Activated CD4-positive, CD25-positive, alpha-beta regulatory T cell (primary cell): ENCODE measurements at places on chromosomes 2 and 18.

GRCh38 chr2:49616800-49617199 lies 462.5 kb upstream of the FSHR start:
- DNase-seq: no peak

DNA sequence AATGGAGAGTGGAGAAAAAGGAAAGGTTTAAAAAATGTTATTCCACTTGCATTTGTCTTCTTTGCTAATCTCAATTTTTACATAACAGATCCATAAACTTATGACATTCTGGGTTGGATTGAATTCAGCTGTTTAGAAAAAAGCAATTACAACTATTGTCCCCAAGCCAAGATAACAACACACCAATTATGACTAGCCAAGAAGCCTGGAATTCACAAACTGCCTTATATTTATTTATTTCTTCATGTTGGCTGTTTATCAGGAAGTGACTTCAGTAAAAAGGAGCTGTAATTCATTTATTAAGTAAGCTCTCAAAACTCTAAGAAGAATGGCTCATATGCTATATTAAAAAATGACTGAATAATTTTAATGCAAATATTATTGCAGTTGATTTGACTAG lies 137.4 kb downstream of the CALCRL start:
- DNase-seq: no peak

DNA sequence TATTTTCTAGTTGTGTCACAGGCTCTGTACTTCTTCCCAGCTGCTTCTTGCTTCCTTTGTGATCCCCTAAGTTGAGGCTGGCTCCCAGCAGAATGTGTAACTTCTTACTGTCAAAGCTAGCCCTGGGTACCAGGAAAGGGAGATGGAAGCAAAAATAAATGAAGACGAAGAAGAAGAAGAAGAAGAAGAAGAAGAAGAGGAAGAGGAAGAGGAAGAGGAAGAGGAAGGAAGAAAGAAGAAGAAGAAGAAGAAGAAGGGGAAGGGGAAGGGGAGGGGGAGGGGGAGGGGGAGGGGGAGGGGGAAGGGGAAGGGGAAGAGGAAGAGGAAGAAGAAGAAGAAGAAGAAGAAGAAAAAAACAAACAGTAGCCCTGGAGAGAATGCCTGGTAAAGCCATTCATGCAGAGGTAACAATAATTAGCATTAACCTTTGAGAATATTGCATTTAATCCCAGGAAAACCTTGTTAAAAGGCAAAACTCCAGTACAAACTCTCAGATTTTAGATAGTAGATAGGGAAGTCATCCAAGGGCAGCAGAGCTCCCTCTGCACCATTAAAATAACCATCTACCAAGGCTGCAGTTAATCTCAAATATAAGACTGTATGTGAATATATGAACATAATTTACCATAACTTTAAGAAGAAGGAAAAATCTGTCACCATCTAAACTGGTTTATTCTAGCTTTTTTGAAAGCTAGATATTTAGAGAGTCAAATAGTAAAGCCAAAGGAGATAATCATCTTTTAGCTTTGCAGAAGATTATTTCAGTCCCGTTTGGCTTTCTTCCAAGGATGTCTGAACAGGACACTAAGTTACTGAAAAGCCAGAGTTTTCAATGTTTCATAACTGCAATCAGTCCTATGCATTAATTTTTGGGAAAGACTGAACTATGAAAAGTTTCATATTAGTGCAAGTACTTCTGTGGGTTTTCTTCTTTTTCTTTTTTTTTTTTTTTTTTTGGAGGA lies 44.3 kb upstream of the FBXO11 start:
- DNase-seq: no peak

DNA sequence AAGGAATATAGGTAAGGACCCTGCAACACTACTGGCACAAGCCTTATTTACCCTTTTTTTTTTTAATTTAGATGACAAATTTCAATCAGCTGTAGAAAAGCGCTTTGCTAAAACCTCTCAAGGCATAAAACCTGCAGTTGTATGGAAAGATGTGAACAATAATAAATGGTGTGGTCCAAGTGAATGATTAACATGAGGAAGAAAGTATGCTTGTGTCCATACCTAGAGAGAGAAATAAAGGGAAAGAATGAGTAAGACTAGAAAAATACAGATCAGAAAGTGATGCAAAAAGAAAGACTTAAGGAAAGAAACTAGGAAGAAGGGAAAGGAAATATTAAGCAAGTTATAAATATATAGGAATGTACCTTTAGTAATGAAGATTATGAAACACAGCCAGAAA lies 119.2 kb upstream of the SCN7A start:
- no peak for DNase-seq

GRCh38 chr2:215277944-215278343 lies 33.9 kb upstream of the ATIC start:
- no peak for DNase-seq

DNA sequence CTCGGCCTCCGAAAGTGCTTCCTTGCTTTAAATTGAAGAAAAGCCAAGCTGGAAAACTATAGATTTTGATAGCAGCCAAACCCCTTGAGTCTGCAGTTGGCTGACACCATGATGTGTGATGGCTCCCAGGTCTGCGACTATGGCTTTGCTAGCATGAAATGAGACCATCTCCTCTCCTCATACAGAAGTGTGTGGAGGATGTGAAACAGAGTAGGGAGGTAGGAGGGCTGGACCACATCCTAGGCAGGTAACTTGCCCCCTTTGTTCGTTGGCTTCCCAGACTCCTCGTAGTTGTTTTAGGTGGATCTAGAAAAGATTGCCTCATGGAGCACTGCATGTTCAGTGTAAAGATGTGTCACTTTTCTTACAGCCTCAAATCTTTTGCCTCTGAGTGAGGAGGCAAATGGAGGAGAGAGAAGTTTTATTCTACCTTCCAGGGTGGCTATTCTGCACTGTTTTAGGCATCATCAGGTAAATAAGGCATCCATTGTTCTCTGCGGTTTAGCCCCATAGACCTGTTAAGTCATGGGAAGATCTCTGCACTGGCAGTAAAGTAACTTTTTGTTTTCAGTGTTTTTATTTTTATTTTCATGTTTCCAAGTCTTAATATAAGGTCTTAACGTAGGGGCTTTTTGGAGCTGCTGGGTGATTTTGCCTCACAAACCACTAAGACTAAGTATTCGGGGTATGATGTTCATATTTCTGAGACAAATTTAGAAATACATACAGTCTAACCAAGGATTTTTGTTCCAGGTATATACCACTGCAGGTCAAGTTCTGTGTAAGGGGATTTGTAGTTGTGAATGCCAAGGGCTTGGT lies 40.1 kb downstream of the MGAT5 start:
- no peak for DNase-seq

DNA sequence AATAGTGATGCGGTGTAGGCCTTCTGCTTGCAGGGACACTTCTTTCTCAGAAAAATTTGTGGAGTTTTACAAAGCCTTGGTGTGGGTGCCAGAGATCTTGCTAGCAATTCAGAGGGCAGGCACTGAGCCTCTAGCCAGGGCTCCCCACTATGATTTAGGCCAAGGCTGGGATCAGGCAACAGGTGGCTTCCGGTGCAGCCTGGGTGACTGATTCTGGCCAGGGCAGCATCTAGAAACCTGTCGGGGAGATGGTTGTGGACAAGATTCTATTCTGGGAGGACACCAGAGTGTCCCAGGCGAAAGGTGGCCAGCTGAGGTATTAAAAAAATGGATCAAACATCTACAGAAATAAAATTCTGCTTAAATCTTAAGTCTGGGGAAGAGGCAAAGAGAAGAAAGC lies 21.5 kb upstream of the TNP1 start:
- no peak for DNase-seq

DNA sequence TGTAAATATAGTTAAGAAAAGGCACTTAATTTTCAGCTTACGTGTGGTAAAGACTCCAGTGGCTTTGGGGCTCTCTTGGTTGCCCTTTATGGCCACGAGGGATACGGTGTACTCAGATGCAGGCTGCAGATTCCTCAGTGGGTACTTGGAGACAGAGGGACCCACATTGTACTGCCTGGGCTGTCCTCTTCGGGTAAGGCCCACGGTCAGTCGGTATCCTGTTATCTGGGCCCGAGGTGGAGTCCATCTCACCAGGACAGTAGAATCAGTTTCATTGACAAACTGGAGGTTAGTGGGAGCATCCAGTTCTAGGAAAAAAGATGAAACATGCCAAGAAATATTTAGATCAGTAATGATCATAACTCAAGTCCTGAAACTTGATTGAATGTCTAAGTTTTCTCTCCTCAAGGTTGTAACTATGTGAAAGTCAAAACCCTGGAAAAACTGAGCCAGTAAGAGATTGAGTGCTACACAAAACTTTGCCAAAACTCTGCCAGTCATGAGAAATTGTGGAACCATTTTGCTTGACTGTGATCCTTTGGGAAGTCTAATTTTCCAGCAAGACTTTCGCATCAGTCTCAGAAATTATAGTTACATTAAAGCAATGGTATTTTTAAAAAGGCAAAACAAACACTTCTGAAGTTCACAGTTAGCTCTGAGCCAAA lies 31.4 kb downstream of the FN1 start:
- no peak for DNase-seq

DNA sequence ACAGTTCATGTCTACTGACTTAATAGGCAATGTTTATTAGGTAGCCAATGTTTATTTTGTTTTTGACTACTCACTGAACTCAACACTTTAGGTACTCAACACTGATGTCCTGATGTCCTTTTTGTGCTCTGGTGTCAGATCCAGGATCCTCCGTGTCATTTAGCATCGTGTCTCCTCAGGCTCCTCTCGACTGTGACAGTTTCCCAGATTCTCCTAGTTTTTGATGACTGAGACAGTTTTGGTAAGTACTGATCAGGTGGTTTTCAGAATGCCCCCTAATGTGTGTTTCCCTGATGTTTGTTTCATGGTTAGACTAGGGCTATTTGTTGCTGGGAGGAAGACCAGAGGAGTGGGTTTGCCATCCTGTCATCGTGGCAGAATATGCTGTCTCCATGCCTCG lies 719.7 kb upstream of the SOX11 start:
- no peak for DNase-seq

DNA sequence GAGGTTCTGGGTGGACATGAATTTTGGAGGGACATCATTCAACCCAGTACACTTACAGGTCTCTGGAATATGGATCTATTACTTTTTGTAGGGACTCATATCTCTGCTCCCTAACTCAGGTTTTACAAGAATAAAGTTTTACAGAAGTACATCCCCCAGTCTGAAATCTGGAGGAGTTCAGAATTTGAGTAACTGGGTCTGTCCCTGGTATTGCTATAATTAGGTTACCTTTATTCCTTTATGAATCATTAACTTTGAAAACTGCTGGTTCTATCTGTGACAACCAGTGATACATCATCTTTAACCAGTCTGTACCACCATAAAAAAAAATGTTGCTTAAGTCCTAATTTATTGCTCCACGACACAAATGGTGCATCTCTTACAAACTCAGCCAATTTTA lies 59.9 kb downstream of the INSIG2 start:
- DNase-seq: no peak
